Right renal cortex interstitium (tissue), 3 donors: ENCODE measurements at places on chromosomes 1 and 21.

- DNase-seq: no peak
These were observed 47.7 kb upstream of the HP1BP3 start for GRCh38 chr1:20834780-20835179.

GRCh38 chr1:234730770-234731568 lies 121.0 kb upstream of the IRF2BP2 start:
- DNase-seq: no peak

- no peak for DNase-seq
These were observed 28.5 kb upstream of the KCNE2 start for GRCh38 chr21:34335316-34335715.

GRCh38 chr1:34149501-34149900 lies 15.5 kb downstream of the CSMD2 start:
- no peak for DNase-seq

DNA sequence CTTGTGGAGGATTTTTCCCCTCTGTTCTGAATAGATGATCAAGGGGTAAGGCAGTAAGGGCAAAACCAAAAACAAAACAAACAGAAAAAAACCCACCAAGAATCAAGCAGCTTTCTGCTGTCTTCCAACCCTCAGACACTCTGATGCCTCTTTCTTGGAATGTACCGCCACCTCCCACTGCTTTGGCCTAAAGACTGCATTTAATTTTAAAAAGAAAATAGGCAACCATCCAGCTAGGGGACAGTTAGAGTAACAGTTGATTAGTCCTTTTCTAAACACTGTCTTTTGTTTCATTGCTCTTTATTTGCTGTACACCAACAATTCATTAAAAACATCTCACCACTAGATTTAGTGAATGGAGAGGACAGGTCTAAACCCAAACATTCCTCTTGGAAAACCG lies 21.5 kb downstream of the WLS start:
- no peak for DNase-seq

DNA sequence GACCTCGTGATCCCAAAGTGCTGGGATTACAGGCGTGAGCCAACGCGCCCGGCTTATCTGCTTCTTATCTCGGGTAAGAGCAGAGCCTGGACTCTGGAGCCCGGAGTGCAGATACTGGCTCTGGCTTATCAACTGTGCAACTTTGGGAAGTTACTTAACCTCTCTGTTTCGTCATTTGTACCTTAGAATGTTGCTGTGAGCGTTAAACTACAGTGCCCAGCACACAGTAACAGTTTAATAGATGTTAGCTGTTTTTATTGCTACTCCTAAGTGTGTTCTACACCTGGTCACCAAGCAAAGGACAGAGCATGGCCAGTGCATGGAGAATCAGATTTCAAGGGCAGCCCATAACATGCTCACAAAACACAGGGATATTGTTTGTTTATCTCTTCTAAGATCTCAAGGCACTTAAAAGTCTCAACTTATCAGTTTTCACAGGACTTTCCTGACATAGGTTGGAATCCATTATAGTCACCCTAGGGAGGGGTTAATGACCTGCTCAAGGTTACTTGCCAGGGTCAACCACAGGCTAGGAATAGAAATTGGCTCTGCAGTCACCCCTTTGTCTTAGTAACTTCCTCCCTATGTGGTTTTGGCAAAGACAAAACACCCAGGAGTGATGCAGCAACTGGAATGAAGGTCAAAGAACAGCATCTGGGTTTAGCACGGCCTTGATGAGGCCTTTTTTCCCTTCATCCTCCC lies 22.5 kb upstream of the SRP9 start:
- no peak for DNase-seq

DNA sequence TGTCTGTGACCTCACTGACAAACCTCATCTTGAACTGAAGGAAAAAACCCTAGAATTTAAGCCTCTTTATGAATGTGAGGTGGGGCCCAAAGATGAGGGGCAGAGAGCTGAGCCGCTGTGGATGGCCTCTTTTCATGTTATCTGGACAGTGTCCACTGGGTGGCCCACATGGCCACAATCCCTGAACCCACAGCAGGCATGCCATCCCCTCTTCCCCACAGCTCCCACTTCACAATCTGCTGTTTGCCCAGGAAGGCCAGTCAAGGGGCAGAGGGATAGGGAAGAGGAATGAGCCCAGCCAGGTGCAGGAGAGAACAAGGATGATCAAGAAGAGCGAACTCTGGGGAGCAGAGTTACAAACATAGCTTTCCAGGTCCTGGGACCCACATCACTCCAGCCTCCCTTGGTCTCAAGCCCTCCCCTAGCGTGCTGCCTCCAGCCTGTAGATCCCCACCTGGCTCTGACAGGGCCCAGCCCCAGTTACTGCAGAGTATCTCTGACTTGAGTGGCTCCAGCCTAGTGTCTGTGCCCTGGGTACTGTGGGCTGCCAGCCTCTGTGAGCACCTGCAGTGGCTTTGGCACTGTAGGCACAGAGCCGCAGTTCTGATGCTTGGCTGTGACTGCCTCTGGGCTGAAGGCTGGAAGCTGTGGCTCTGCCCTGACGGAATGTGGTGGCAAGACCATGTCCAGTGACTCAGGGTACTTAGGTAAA lies 1.9 kb upstream of the SLFNL1 start:
- no peak for DNase-seq

GRCh38 chr1:48030696-48031365 lies 33.6 kb upstream of the TRABD2B start:
- no peak for DNase-seq

- DNase-seq: no peak
These were observed 25.6 kb upstream of the KCNE2 start for GRCh38 chr21:34338226-34338625.

DNA sequence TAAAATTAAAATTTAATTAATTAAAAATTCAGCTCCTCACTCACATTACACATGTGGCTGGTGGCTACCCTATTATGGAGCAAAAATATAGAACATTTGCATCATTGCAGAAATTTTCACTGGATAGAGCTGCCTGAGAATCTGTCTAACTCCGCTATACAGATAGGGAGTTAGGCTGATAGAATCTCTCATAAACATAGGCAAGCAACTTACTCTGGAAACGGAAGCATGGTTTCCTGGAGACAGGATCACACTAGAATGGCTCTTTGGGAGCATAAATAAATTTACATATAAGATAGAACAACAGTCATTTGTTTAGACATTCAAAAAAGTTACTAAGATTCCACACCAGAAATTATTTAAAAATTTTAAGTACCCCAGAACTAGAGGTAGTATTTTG lies 12.2 kb upstream of the LAMC2 start:
- DNase-seq: no peak

GRCh38 chr1:236336084-236336483 lies 54.3 kb upstream of the ERO1B start:
- DNase-seq: no peak

DNA sequence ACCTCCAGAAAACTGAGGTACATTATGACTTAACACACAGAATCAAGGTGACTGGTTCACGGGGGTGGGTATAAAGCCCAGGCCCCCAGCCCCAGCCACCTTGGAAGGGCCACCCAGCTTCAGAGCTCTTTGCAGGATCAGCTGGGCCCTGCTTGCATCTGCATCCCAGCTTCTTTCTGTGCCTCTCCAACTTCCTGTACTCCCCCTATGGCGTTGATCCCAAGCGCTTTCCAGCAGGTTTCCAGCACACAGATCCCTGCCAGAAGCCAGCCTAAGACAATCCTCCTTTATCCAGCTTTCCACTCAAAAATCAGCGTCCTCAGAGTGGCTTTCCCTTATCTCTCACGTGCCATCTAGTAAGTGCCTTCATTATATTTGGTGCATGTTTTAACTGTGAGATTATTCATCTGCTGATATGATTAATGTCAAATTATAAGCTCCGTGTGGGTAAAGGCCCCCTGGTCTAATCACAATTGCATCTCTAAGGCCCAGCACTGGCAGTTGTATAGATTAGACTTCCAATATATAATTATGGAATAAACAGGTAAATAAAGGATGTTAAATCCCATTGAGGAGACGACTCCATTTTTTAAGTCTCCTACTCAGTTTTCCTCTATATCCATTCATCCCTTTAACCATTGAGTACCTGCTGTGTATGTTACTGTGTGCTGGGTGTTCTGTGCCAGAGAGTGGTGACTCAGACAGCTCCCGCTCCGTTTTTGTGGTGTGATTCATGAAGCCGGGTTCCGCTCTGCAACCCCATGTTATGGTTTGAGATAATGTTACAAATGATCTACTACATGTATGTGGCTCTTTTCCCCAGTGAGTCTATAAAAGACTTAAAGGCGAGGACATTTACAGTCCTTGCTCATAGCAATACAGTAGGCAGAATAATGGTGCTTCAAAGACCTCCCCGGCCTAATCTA lies 387.6 kb downstream of the PCP4 start:
- DNase-seq: no peak

DNA sequence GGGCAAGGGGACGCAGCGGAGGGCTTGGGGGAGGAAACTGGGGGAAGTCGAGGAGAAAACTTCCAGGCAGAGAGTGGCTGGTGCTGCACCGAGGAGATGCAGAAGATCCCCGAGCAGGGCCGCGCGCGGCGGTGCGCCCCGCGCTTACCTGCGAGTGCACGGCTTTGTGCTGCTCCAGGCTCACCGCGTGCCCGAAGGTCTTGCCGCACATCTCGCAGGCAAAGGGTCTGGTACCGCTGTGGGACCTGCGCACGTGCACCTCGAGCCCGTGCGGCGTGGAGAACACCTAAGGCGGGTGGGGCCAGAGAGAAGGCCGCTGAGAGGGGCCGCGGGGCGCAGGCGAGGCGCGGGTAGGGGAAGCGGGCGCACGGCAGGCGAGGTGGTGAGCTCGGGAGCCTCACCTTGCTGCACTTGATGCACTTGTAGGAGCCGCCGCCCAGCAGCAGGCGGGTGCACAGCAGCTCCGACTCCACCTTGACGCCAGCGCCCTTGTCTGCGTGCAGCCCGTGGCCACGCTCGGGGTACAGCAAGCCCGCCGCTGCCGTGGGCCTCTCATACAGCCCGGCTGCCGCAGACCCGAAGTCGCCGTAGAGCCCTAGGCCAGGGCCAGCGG lies 6.4 kb downstream of the GFI1 start:
- no peak for DNase-seq

GRCh38 chr1:244311784-244312532 lies 139.8 kb downstream of the ADSS2 start:
- DNase-seq: no peak

DNA sequence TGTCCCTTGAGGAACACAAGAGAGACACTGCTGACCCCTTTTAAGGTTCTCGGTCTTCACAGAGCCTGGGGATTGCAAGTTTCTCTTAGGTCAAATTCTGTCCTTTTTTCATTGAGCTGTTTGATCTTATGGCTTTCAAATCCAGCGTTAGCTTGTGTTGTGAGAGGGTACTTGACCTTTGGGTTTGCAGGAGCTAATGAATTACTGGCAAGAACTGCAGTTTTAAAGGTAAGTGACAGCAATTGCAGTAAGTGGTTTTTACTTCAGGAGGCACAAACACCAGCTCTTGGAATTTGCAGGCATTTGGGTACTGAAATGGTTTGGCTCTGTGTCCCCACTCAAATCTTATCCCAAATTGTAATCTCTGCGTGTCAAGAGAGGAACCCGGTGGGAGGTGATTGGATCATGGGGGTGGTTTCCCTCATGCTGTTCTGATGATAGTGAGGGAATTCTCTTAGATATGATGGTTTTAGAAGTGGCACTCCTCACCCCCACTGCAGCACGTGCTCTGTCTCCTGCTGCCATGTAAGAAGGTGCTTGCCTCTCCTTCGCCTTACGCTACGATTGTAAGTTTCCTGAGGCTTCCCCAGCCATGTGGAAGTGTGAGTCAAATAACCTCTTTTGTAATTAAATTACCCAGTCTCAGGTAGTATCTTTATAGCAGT lies 134.5 kb upstream of the LYPLAL1 start:
- DNase-seq: no peak

GRCh38 chr1:22888320-22889075 lies 84.2 kb downstream of the LACTBL1 start:
- DNase-seq: no peak

GRCh38 chr1:117321680-117322609 lies 45.3 kb upstream of the MAN1A2 start:
- DNase-seq: no peak

GRCh38 chr1:107919953-107920352 lies 45.0 kb downstream of the VAV3 start:
- no peak for DNase-seq

GRCh38 chr1:151166505-151166956 lies 587 bp downstream of the SCNM1 start:
- no peak for DNase-seq

DNA sequence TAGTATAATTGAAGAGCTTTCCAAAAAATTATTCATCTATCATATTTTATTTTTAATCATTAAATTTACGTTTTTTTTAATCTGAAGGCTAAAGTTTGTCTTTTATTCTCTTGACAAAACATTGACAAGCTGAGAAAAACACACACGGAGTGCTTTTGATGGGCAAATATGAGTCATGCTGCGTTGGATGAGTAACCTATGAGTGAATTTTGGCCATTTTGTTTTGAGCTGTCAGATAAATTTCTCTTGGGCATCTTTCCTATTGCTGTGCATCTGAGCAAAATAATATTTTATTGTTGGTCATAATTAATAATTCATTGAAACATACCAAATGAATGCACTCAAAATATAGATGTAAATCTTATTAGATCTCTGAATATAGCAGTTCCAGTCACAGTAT lies 1144.1 kb upstream of the ADGRL2 start:
- DNase-seq: no peak
